ENCODE measurements at places on chromosomes 6 and 20.

- no peak for DNase-seq
Measured at GRCh38 chr20:58389968-58390658, 1.1 kb downstream of the VAPB start.

- peak; percentile 86 for DNase-seq
Measured at GRCh38 chr6:112683926-112684325, 336.8 kb downstream of the RFPL4B start.

GRCh38 chr20:13291157-13291556, 70.1 kb downstream of the ISM1 start:
- no peak for DNase-seq

DNA sequence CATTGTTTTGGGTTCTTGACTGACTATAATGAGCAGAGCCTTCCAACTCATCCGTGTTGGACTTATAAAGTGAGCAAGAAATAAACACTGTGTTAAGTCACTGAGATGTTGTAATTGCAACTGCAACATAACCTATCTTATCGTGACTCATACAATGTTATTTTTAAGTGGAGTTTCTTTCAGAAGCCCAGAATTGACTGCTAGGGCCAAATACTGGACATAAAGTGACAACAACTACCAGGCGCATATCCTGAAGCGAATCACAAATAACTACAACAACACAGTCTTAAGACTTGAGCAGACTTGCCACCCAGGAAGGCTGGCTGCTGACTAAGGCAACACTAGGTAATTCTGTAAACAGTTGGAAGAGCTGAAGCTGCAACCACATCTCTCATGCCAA, 326.6 kb downstream of the COL12A1 start:
- peak; percentile 77 for DNase-seq

GRCh38 chr6:125346926-125347563, 45.3 kb upstream of the HDDC2 start:
- DNase-seq: no peak

- no peak for DNase-seq
Measured at GRCh38 chr20:434661-435419, 26.7 kb downstream of the RBCK1 start.

Measured in skeletal muscle cell (primary cell).